ENCODE measurements at places on chromosomes 2 and 18.

GRCh38 chr2:55364189-55365055 lies 55.2 kb downstream of the CCDC88A start:
- no peak for DNase-seq

DNA sequence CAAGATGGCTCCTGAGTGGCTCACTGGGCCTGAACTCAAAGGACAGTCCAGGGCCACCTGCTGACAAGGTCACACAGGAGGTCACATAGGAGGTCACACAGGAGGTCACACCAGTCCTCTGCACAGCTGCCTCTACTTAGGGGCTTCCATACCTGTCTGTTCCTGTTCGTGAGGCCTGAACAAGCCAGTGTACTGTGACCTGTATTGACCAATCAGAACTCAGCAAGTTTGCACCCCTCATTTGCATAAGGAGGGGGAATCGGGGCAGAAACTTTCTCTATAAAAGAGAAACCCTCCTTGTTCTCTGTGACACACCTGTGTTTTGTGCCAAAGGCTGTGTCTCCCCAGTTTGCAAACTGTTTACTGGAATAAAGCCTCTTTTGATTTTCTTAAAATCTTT lies 478.9 kb downstream of the EIPR1 start:
- no peak for DNase-seq

GRCh38 chr2:96344011-96344410 lies 8.4 kb downstream of the NCAPH start:
- no peak for DNase-seq

GRCh38 chr2:133974353-133974752 lies 279.5 kb upstream of the MGAT5 start:
- DNase-seq = no peak

GRCh38 chr2:170276925-170277629 lies 99.1 kb downstream of the MYO3B start:
- no peak for DNase-seq

GRCh38 chr2:191197096-191197495 lies 46.3 kb upstream of the STAT4 start:
- no peak for DNase-seq

GRCh38 chr2:56077359-56077915 lies 106.4 kb upstream of the CCDC85A start:
- no peak for DNase-seq

DNA sequence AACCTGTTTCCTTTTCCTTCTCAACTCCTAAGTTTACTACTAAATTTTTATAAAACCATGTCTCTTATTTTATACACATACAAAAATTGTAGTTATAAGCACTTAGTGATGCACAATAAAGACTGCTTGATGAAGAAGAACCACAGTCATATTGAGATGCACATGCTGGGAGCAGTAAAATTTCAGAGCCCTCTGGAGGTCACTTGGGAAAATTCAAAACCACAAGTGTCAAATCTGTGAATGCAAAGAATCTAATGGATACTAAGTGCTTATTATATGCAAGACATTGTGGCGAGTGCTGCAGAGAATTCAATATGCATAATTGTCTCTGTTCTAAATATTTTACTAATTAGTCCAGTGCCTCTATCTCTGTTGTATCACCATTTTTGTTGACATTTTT lies 180.5 kb downstream of the VWC2L start:
- DNase-seq = no peak

Data from NCI-H2029 (cell line).